ENCODE measurements at places on chromosomes 2 and 18.

DNA sequence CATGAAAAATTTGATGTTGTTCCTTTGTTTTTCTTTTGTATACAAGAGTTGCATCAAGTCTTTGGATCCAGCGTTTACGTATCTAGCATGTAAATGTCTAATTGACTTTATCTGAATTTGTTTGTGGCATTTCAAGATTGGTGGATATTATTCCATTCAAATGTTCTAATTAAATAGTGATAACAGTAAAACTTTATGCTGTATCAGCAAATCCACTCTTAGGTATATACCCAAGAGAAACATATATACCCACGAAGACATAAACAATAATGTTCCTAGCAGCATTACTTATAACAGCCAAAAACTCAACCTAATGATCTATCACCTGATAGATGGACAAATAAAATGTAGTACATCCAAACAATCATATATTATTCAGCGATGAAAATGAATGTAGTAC is 579.4 kb upstream of the LRATD1 start:
- no peak for DNase-seq

DNA sequence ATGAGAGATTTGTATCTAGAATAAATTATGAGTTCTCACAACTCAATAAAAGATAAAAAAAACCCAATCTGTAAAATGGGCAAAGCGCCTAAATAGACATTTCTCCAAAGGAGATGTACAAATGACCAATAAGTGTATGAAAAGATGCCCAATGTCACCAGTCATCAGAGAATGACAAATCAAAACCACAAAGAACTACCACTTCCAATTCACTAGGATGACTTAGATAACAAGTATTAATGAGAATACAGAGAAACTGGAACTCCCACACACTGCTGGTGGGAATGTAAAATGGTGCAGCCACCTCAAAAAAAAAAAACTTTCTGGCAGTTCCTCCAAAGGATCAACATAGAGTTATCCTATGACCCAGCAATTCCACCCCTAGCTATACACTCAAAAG is 17.4 kb upstream of the COL6A3 start:
- no peak for DNase-seq

DNA sequence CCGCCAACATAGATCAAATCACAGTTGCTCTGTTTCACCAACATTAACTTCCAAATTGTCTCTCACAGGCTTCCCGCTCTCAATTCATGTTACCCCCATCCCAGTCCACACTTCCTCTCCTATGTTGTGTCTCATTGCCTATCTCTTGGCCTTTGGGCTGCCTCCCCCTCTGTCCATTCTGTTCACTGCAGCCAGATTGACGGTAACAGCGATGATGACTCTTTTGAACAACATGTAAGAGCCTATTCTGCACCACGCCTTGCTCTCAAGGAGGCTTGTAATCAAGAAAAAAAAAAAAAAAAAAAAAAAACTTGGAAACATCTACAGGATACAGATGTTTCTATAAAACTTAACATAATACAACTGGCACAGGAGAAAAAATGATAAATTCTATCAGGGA is 77.3 kb upstream of the RMDN2 start:
- no peak for DNase-seq

- no peak for DNase-seq
Observed at GRCh38 chr2:218567797-218568189, 358 bp downstream of the USP37 start.

GRCh38 chr2:156242874-156243273 is 89.6 kb downstream of the NR4A2 start:
- DNase-seq, result no peak
